ENCODE measurements at places on chromosomes 12 and 14.

- no peaks in the 10 kb centered on the region for H3K4me1 ChIP-seq
- no peaks in the 10 kb centered on the region for H3K36me3 ChIP-seq
- H3K27me3 ChIP-seq = no peaks in the 10 kb centered on the region
- H3K4me3 ChIP-seq = no peak overlapping the region
- no peak for DNase-seq
Measured at GRCh38 chr12:53659011-53659551, 16.8 kb downstream of the ATP5MC2 start.

DNA sequence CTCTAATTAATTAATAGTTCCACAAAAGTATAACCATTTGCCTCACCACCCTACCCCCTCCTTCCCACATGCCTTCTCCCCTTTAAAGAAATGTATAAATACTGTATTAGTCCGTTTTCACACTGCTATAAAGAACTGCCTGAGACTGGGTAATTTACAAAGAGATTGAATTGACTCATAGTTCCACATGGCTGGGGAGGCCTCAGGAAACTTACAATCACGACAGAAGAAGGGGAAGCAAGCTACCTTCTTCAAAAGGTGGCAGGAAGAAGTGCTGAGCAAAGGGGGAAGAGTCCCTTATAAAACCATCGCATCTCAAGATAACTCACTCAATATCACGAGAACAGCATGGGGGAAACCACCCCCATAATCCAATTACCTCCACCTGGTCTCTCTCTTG, 8.2 kb upstream of the RESF1 start:
- no peak overlapping the region for H3K27ac ChIP-seq
- DNase-seq = no peak
- no peak overlapping the region for H3K4me3 ChIP-seq
- peaks cover 15% of the 10 kb centered on the region for H3K4me1 ChIP-seq
- no peaks in the 10 kb centered on the region for H3K27me3 ChIP-seq

DNA sequence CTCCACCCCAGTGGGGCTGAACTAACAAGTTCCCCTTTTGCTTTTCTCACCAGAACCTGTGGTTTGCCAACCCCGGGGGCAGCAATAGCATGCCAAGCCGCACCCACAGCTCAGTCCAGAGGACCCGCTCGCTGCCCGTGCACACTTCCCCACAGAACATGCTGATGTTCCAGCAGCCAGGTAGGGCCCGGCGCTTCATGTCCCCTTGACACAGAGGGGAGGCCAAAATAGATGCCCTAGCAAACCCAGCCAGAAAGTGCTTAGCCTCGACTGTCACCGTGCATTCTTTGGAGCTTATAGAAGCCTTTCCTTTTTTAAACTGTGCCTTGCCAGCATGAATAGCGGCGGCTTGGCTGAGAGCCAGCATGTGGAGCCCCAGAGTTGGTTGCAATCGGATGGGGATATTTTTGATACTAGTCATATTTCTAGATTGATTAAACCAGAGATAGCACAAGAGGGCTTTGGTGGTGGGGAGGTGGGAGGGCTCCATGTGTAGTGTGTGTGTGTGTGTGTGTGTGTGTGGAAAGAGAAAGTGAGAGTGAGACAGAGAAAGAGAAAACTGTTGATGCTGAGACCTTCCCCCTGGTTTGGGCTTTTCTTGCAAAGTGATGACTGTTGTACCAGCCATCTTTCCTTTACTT, 126.1 kb downstream of the GCH1 start:
- peaks cover 21% of the 10 kb centered on the region for H3K4me1 ChIP-seq
- no peaks in the 10 kb centered on the region for H3K27me3 ChIP-seq
- H3K27ac ChIP-seq = no peak overlapping the region
- no peaks in the 10 kb centered on the region for H3K36me3 ChIP-seq
- no peak overlapping the region for H3K4me3 ChIP-seq

GRCh38 chr14:71714225-71714624, 218.0 kb upstream of the RGS6 start:
- H3K27ac ChIP-seq = no peak overlapping the region
- H3K27me3 ChIP-seq = no peaks in the 10 kb centered on the region
- peaks cover 5% of the 10 kb centered on the region for H3K36me3 ChIP-seq
- DNase-seq = no peak
- no peak overlapping the region for H3K4me3 ChIP-seq

- H3K27me3 ChIP-seq = peaks cover 3% of the 10 kb centered on the region
- no peak for DNase-seq
- H3K4me3 ChIP-seq = no peak overlapping the region
- H3K36me3 ChIP-seq = no peaks in the 10 kb centered on the region
Measured at GRCh38 chr12:111120578-111120977, 200.2 kb upstream of the MYL2 start.

GRCh38 chr14:101812071-101812470, 50.6 kb downstream of the PPP2R5C start:
- peaks cover 55% of the 10 kb centered on the region for H3K4me1 ChIP-seq
- peak; percentile 14 for DNase-seq
- peak overlapping the region; percentile 64 for H3K4me3 ChIP-seq

DNA sequence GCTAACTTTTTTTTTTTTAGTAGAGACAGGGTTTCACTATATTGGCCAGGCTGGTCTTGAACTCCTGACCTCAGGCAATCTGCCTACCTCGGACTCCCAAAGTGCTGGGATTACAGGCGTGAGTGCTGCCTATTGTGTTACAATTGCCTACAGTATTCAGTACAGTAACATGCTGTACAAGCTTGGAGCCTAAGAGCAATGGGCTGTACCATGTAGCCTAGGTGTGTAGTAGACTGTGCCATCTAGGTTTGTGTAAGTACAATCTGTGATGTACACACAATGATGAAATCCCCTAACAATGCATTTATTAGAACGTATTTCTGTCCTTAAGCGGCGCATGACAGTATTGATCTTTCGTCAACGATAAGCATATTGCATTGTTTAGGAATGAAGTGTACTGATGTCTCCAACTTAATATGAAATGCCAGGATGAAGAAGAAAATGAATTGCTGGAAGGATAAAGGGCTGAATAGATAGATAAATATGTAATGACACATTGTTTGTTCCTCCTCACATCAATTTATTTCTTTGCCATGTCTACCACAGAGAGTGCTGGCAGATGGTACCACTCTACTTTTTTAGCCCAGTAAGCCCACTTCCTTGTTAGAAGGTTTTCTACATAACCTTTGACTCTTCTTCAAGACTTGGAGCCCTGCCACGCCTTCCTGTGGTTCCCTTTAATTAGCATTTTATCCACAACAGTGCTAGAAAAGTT, 467.5 kb downstream of the VRK1 start:
- no peak overlapping the region for H3K4me3 ChIP-seq
- H3K27me3 ChIP-seq = peaks cover 4% of the 10 kb centered on the region
- H3K27ac ChIP-seq = no peak overlapping the region
- no peak for DNase-seq
- no peaks in the 10 kb centered on the region for H3K36me3 ChIP-seq

DNA sequence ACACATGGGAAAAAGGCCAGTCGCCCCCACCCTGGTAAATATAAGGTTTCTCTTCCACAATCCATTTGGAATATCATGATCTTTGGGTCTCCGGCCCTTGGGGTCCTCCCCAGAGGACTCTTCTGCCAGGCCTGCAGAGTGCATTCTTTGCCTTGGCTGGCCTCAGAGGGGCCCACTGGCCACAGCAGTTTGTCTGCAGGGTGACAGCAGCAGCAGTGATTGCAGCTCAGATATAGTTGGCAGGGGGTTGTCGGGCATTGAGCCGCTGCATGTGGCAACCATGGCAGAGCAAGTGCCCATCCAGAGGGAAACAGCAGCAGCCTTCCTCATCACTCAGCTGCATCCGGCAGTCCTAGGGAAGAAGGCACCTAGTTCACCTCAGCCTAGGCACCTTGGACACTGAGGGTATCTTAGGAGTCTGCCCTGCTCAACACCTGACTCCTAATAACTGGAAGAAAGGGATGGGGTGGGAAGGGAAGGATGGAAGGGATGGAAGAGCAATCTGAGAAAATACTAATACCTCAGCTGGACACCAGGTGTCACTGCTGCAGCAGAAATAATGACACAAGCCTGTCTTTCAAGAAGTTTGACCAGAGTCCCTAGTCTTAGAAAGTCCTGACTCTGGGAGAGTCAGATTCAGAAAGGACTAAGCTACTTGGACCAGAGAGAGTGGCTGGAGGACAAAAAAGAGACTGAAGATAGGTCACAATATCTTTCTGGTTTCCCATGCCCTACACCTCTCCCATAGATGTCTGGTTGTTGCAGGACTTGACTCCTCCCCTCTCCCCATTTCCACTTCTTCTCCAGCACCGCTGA, 8.9 kb downstream of the AJUBA start:
- no peak overlapping the region for H3K4me3 ChIP-seq
- no peak overlapping the region for H3K27ac ChIP-seq
- DNase-seq = peak; percentile 27
- H3K36me3 ChIP-seq = no peaks in the 10 kb centered on the region
- no peaks in the 10 kb centered on the region for H3K4me1 ChIP-seq

DNA sequence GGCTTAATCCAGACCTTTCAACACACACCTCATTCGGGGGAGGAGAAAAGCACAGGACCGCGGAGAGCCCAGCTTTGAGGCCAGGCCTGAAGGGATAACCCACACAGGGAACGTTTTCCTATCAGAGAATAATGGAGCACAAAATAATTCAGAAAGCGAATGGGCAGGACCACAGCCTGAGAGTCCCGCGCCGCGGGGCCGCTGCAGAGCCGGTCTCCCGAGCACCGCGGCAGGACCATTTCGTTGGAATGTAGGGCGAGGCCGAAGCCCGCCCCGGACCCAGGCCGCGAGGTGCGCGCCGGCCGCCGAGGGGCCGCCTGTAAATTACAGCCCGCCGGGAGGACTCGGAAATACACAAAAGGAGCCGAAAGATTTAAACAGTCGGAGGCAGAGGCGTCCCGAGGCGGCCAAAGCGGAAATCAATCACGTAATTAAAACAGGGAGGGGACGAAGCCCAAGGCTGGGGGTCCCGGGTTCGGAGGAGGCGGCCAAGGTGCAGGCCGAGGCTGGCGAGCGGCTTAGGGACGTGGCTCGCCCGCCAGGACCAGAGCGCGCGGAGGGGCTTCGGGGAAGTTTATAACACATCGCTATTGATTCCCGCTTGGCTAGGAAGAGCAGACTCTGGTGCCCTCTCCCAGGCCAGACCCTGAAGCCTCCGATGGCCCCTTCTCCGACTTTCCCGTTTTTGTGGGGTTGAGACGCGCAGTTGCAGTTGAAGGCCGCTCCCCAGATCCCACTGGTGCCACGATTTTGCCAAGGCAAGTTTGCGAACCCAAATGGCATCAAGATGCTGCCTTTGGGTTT, 6.3 kb upstream of the HOXC4 start:
- no peaks in the 10 kb centered on the region for H3K36me3 ChIP-seq
- no peak overlapping the region for H3K4me3 ChIP-seq
- peaks cover 86% of the 10 kb centered on the region for H3K27me3 ChIP-seq
- no peak for DNase-seq

- DNase-seq = no peak
- no peak overlapping the region for H3K27ac ChIP-seq
Measured at GRCh38 chr12:128982933-128983332, 129.7 kb downstream of the GLT1D1 start.

DNA sequence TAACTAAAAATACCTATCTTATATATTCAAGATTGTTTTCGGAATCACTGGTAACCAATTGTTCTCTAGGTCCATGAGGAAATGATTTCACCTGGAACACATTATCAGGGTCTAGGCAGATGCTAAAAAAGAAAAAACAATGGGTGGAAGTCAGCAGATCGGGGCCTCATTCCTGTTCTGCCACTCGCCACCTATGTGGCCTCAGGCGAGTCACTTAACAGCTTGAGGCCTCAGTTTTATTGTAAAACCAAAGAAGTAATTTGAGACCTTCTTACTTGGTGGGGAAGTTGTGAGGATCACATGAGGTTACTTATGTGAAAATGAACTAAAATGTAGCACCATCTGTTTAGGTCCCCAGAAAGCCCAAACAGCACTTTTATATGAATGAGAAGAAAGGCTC, 6.2 kb upstream of the RNASE10 start:
- H3K4me3 ChIP-seq = no peak overlapping the region
- H3K27ac ChIP-seq = no peak overlapping the region
- DNase-seq = no peak
- no peaks in the 10 kb centered on the region for H3K36me3 ChIP-seq
- no peaks in the 10 kb centered on the region for H3K4me1 ChIP-seq

GRCh38 chr14:104696671-104697316, 7.4 kb downstream of the INF2 start:
- H3K27me3 ChIP-seq = no peaks in the 10 kb centered on the region
- no peak overlapping the region for H3K4me3 ChIP-seq
- no peak overlapping the region for H3K27ac ChIP-seq
- no peak for DNase-seq
- peaks cover 35% of the 10 kb centered on the region for H3K4me1 ChIP-seq

- H3K4me1 ChIP-seq = peaks cover 61% of the 10 kb centered on the region
- H3K27ac ChIP-seq = peak overlapping the region; percentile 40
- peak overlapping the region; percentile 26 for H3K4me3 ChIP-seq
- peaks cover 25% of the 10 kb centered on the region for H3K36me3 ChIP-seq
- H3K27me3 ChIP-seq = no peaks in the 10 kb centered on the region
Measured at GRCh38 chr12:111444314-111444924, 38.7 kb downstream of the SH2B3 start.

- peak overlapping the region; percentile 78 for H3K4me3 ChIP-seq
- peaks cover 58% of the 10 kb centered on the region for H3K36me3 ChIP-seq
- H3K27me3 ChIP-seq = no peaks in the 10 kb centered on the region
- H3K27ac ChIP-seq = peak overlapping the region; percentile 87
Measured at GRCh38 chr14:20455355-20456300, 602 bp downstream of the APEX1 start.

- no peaks in the 10 kb centered on the region for H3K27me3 ChIP-seq
- no peak for DNase-seq
- no peak overlapping the region for H3K4me3 ChIP-seq
Measured at GRCh38 chr14:94491511-94491910, 15.5 kb upstream of the SERPINA9 start.

- H3K36me3 ChIP-seq = no peaks in the 10 kb centered on the region
- H3K4me1 ChIP-seq = no peaks in the 10 kb centered on the region
- no peak overlapping the region for H3K4me3 ChIP-seq
- no peaks in the 10 kb centered on the region for H3K27me3 ChIP-seq
- DNase-seq = no peak
Measured at GRCh38 chr14:59429790-59430189, 35.4 kb downstream of the GPR135 start.

DNA sequence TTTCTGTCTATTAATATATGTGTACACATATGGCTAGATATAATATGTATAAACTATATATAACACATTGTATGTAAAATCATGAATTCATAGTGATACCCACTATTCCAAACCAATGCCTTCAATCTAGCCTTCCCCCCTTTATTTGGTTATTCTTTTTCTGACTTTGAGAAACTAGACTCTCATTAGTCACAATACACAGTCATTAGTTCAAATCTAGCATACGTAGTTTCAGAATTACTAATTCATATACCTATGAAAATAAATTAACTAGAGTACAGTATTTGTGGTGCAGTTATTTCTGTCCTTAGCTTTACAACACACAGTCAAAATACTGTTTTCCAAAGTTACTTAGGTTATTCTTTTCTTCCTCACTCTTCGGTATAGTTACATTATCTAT, 268.2 kb downstream of the DPF3 start:
- H3K4me3 ChIP-seq = no peak overlapping the region
- H3K4me1 ChIP-seq = no peaks in the 10 kb centered on the region
- H3K27me3 ChIP-seq = no peaks in the 10 kb centered on the region
- H3K27ac ChIP-seq = no peak overlapping the region
- H3K36me3 ChIP-seq = no peaks in the 10 kb centered on the region

GRCh38 chr12:27366621-27367020, 34.0 kb downstream of the BMAL2 start:
- no peak overlapping the region for H3K27ac ChIP-seq
- no peaks in the 10 kb centered on the region for H3K4me1 ChIP-seq
- no peak for DNase-seq
- no peaks in the 10 kb centered on the region for H3K36me3 ChIP-seq
